ENCODE measurements at places on chromosomes 13 and 19.
A peak's percentile ranks its signal among the peaks of the same experiment; 100 is the strongest.

DNA sequence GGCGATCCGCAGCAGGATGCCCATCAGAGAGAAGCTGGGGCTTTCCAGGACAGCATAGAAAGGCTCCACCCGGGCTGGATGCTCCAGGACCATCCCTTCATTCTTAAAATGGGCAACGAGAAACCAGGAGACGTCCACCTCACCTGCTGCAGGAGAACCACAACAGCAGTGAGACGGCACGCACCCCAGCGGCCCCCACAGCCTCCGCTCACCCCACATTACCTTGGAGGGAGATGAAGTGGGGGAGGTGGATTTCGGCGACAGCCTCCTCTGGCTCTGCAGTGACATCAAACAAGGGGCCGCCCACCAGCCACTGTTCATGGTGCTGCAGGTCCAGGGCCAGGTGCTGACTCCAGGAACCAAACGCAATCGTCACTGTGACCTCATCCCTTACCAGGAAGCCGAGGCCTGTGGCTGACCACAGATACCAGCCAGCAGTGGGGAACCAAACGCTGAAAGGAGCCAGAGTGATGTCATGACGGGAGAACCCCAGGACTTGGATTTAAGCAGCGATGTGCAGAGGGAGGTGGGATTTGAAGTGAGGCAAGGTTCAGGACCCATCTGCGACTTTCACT, 25.1 kb downstream of the CARD8 start:
- DNase-seq, result no peak

DNA sequence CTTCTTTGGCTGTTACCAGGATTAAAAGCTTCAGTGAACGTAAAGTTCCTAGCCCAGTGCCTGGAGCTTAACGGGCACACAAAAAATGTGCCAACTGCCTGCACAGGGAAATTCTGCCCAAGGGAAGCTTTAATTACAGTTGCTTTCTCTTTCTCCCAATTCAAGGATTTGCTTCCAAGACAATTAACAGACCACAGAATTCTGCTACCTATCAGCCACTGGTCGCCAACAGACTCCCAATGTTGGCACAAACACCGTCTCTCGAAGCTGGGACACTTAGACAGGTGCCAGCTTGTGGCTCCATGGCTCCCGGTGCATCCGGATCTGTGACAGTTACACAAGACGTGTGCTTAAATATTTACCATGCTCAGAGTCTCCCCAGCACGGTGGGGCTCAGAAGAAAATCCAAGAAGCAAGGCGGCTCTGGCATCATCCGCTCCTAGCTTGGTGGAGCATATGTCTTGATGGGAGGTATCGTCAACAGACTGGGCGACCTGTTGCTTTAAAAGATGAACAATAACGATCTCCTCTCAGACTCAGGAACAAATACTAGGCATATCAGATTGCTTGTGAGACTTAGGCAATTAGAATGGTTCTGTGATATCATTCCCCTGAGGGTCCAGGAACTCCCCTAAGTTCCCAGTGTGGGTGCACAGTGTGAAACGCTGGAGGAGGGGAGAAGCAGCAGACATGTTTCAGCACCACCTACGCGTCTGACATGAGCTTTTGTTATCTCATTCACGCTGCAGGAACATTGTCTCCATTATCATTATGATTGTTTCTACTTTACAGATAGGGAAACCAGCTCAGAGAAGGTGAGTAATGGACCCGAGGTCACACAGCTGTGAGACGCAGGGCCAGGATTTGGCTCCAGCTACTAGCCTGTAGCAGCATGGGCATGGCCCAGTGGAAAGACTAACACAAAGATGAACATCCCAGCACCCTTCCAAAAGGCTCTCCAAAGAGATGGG, 61.6 kb downstream of the ALOX5AP start:
- peak; percentile 36 for DNase-seq

- DNase-seq, result no peak
Measured at GRCh38 chr19:40741527-40742390, 8.5 kb downstream of the ACTMAP start.

- no peak for DNase-seq
Measured at GRCh38 chr19:6599866-6600454, 9.0 kb upstream of the CD70 start.

- DNase-seq, result no peak
Measured at GRCh38 chr13:79869326-79869725, 388.4 kb downstream of the NDFIP2 start.

DNA sequence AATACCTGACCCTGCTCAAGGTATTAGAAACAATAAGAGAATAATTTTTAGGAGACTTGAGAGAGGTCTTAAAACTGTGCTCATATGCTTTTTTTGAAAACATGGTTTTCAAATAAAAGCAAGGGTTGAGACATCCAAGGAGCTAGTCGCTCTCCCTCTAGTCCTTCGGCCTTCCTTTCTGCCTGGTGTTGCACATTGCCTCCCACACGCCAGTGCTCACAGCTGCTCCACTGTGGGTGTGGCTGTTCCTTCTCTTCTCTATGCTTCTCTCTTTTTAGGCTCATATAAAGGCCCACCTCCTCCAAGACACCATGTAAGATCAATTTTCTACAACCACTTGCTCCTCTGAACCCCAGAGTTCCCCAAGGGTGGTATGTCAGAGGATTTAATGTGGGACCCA, 352.6 kb downstream of the ENOX1 start:
- no peak for DNase-seq

DNA sequence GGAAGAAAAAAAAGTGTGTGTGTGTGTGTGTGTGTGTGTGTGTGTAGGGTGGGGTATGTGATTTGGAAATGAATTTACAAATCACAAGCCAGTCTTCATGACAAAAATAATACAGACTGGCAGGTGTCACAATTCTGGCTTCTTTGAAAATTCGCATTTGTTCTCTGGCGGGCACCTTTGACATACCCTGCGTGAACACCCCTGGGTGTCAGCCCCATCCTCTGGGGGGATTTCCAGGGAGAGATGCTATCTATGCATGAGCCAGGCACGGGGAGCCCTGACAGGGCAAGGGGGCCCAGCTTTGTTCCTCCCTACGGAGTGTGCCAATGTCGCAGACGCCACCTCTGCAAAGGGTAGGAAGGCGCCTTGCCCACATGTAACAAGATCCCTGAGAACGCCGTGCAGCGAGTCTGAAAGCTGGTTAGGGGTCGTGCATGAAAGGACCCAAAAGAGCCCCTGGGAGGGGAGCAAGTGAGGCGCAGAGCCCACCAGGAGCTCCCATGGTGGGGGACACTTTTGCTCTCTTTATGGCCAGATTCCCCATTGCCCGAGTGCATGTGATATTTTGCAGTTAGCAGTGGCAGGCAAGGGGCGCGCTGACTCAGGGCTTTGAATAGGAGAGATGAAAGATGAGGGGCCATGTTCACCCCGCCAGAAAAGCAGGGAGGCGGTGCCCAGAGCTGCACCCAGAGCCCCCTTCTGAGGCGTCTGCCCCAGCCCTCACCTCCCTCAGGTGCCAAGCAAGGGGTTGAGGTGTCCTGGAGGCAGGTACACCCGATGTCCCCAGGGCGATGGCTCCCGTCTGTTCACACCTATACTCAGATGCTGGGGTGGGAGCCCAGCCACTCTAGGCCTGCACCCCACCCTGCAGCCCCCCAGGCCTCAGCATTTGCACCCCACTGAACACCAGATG, 45.3 kb downstream of the KLF2 start:
- DNase-seq, result peak; percentile 30

DNA sequence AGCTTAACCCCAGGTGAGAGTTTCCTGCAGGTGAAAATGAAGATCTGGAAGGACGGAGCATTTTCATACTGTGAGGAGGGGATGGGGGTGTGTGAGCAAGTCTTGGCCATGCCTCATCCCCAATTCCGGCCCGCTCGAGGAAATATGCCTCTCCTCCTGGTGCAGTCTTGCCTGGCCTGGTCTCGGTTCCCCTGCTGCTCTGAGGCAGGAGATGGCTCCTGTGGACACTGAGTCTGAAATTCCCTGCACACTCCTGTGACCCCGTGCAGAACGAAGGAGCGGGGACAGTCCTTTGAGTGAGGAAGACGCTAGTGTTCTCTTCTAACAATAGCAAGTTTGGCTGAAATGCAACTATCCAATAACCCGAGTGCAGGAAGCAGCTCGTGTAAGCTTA, 329 bp upstream of the ZNF439 start:
- no peak for DNase-seq

DNA sequence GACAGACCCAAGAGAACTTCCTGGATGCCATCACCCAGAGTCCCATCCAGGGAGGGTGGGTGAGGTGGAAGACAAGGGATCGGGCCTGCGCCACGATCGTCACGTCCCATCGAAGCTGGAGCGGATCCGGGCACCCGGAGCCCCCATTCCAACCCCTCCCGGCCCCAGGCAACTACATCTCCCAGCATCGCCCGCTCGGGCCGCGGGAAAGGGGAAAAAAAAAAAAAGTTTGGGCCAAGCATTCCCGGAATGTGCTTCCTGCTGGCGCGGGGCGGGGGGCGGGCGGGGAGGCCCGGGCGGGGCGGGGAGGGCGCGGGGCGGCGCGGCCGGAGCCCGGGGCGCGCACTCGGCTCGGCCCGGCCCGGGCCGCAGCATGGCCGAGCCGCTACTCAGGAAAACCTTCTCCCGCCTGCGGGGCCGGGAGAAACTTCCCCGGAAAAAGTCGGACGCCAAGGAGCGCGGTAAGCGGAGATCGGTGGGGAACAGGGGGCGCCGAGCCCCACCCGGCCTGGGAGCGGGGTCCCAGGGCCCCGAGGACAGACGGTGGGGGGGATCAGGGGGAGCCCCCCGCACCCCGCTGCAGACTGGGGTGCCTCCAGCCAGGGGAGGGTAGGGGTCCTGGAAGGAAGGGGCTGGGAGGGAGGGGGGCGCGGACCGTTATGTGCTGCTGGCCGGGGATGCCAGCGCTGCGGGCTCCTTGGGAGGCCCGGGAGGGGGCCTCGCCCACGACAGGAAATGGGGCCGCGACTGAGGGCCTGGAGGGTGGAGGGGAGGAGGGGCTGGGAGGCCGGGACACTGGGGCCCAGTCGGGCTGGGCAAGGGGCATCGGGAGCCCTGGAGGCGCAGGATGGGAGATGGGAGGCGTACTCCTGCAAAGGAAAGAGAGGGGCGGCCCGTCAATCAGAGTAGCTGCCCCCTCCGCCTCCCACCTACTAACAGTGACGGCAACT, at the start of gene SYDE1:
TSS of gene SYDE1 (plus strand) at position 341 of the 950 bp plus-strand sequence. CDS start at position 374, 33 bp downstream.
- peak; percentile 27 for DNase-seq

DNA sequence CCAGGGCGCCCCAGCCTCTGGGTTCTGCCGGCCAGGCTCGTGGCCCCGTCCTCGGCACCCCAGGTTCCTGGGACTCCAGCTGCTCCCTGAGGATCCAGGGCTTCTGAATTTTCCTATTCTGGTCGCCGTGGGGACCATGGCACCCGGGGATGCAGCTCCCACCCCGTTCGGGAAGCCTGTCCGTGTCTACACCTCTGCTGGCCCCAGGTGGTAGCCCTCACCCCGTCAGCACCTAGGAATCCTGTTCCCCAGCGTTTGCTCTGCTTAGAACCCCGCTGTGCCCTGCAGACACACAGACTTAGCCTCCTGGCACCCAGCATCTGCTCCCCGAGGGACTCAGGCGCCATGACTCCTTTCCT, 960 bp downstream of the PPFIA3 start:
- DNase-seq, result no peak

DNA sequence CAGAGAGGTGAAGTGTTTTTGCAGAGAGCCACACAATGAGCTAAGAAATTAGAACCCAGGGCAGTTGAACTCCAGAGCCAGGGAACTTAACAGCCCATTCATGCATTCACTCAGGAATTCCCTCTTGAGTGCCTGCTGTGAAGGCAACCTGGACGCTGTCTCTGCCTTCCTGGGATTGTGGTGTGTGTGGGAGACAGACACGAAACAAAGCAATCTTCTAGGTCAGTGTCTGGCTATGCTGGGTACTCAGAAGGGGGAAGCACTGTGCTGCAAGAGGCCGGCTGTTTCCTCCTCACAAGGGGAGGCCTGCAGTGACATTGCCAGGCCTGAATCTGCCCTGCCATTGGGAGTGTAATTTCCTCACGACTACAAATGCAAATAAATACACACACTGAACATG, 9.7 kb downstream of the BCKDHA start:
- no peak for DNase-seq

GRCh38 chr19:10228920-10229319, 2.2 kb downstream of the S1PR2 start:
- DNase-seq, result peak; percentile 29

Data from stimulated activated CD4-positive, alpha-beta T cell treated with anti-CD3 and anti-CD28 coated beads, Interleukin-4, amount 100 ng/mL, for 1 hour (primary cell).